Mesothelial cell of epicardium (in vitro differentiated cells): ENCODE measurements at places on chromosomes 6 and 20. TPM values are rescaled to one million over a fixed set of nuclear protein-coding genes. Genes with fewer than 3 reads are reported as not detected.

GRCh38 chr6:54353975-54354374 is 45.7 kb downstream of the TINAG start:
- no peak for DNase-seq

GRCh38 chr6:96990989-96991388 is 66.5 kb downstream of the KLHL32 start:
- DNase-seq = no peak

DNA sequence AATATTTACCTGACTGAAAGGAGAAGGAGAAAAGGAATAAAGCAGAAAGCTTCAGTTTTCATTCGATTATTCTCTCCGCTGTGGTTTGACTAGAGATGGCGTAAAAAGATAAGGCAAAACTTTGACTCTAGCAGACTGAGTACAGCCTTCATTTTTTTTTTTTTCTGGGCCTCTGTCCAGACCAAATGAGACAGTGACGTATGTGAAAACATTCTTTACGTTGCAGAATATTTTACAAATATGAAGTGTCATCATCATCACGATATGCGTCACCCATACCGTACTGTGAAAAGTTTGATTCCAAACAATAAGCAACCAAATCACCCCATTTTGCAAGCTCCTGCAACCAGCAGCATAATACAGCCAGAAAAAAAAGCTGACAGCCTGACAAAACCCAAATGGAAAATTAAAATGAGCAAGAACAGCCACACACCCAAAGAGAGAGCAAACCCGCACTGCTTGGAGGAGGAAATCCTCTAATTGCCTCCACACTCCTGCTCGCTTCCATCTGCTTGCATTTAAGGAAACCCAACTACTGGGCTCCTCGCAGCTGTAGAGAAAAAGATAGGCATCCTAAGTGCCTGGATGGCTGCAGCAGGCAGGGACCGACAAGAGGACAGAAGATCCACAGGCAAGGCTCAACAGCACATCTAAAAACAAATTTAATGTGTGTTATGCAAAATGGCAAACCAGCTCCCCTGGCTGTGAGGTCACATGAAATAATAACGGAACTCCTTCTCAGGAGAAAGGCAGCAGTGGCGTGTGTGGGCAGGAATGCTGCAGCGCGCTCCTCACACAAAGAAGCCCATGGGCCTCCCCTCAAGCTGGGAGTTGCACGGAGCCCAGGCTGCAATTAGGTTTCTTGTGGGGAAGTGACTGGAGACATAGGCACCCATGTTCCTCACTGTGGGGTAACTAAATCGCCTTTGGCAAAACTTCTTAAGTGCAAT is 113.1 kb downstream of the FYN start:
- no peak for DNase-seq

- DNase-seq = no peak
Observed at GRCh38 chr6:71851214-71851613, 35.1 kb upstream of the RIMS1 start.

DNA sequence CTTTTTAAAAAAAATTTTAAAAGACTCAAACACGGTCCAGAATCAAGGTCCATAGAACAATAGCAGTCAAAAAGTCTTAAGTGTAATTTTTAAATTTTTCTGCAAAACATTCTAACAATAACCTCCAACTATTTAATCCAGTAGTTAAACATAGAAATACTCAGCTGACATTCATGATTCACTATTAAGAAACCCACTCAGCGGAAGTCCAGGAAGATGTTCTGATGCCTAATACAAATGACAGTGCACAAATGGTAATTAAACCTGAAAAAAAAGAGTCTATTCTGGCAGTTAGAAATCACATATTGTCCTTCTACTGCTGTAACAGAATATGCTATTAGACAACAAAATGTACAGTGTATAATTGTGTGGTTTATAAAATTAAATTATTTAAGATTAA is 128.2 kb upstream of the BMP5 start:
- no peak for DNase-seq

BCL2L1 gene
- 63.2 to 66.6 TPM (median 64.8 TPM) in 3 replicates for total RNA-seq
